ENCODE measurements at places on chromosomes 16 and 17.

DNA sequence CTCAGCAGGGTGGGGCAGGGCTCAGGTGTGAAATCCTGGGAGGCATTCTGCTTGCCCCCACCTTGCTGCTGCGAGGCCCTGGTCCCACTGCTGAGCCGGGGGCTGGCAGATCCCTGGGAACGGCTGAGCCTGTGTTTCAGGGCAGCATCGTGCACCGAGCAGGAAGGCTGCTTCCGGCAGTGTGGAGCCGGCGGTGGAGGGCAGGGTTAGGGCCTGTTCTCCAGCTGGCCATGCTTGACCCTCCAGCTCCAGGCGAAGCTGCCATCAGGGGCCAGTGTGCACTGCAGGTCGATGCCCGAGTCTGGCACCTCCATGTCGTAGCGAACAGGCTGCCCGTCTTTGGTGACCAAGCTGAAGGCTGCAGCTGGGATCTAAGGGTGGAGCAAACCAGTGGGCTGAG lies 2.5 kb upstream of the SPATA32 start:
- DNase-seq: no peak

DNA sequence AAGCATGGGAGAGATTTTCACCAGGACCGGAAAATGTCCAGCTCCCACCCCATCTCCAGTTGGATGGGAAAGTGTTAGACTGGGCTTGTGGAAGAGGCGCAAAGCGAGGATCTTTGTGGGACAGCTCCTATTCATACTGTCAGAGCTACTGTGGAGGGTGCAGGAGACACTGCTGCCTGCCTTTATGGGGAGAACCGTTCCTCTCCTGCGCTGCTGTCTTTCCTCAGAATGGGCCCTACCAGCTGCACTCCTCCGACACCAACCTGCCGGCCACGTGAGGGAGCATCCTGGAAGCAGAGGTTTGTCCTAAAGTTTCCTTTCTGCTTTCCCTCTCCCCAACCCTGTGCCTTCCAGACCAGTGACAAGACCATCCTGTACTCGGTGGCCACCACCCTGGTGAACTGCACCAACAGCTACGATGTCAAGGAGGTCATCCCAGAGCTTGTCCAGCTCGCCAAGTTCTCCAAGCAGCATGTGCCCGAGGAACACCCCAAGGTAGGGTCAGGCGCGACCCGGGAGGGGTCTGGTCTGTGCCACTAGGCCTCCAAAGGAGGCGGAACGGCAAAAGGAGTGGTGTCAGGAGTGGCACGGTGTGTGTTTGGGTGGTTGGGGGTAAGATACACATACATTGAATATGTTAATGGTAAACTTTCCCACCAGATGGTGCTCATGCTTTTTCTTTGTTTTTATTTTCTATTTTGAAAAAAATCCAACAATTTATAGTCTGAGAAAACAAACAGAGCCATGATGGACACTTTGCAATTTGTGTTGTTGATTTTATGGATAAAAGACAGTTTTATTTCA lies 23.0 kb downstream of the SLC35G3 start:
- peak; percentile 15 for DNase-seq

GRCh38 chr17:63516910-63517824 lies 6.0 kb upstream of the KCNH6 start:
- DNase-seq: no peak

DNA sequence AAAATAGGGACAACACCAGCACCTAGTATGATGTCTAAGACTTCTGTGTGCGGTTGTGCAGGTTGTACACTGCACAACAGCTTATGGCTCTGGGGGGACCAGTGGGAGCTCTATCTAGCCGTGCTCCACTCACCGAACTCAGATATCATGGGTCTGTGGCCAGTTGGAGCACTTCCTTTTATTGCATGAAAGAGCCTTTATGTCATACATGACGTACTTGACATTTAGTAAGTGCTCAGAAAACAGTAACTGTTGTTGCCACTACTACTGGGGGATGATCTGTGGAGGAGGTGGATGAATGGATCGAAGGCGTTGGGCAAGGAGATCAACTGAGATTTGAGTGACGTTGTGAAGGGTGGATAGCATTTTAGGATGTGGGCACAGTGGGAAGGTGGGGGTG lies 368.8 kb downstream of the SNX29 start:
- DNase-seq: no peak

DNA sequence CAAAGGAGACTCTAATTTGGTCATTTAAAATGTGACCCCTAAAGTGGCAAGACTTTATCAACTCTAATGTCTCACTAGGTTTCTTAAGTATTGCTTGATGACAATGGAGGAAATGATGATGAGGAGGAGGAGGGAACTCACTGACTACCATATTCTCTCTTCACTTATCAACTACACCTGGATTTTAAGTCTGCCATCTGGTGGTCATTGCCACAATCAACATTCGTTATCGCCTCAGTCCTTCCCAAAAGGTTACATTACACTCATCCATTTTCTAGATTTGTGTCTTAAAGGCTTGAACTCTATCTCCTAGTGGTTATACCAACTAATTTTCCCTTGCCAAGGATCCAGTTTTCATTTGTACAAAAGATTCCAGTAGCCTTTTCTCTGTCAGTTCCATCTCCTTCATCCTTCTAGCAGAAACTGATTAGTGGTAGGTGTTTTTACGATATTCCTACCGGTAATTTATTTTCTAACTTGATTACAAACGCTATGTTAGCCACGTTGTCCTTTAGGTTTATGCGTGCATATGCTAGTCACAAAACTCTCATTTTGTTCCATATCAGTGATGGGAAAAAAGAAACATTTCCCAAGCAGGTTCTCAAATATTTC lies 114.6 kb upstream of the NOG start:
- DNase-seq: peak; percentile 5

- peak; percentile 67 for DNase-seq
These were observed 5.3 kb upstream of the CAVIN1 start for GRCh38 chr17:42428141-42428944.

Measured in body of pancreas (tissue), 4 donors.